ENCODE measurements at places on chromosomes 16 and 17.

GRCh38 chr17:80068301-80069222 lies 32.1 kb downstream of the CCDC40 start:
- no peak for DNase-seq

- no peak for DNase-seq
Observed at GRCh38 chr16:48013491-48013901, 142.3 kb downstream of the ABCC12 start.

- no peak for DNase-seq
Observed at GRCh38 chr16:74605332-74605731, 1.6 kb downstream of the GLG1 start.

DNA sequence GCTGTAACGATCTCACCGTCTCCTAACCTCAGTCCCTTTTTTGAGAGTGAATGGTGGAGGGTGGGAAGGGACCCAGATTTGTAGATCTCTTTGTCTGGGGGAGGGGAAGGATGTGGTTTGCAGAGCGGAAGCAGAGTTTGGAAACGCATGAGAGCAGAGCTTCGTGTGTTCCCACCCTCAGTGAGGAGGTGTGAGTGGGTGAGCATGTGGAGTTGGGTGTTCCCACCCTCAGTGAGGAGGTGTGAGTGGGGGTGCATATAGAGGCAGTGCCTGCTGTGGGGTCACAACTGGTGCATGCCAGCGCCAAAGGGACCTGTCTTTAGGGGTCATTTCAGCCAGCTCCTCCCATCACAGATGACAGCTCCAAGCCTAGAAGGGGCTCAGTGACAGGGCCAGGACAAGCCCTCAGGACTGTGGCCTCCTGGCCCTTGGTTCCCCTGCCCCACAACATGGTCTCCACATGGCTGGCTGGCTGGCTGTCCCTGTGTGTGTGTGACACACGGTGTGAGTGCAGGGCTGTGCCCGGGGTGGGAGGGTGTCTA lies 1.8 kb upstream of the CISD3 start:
- no peak for DNase-seq

DNA sequence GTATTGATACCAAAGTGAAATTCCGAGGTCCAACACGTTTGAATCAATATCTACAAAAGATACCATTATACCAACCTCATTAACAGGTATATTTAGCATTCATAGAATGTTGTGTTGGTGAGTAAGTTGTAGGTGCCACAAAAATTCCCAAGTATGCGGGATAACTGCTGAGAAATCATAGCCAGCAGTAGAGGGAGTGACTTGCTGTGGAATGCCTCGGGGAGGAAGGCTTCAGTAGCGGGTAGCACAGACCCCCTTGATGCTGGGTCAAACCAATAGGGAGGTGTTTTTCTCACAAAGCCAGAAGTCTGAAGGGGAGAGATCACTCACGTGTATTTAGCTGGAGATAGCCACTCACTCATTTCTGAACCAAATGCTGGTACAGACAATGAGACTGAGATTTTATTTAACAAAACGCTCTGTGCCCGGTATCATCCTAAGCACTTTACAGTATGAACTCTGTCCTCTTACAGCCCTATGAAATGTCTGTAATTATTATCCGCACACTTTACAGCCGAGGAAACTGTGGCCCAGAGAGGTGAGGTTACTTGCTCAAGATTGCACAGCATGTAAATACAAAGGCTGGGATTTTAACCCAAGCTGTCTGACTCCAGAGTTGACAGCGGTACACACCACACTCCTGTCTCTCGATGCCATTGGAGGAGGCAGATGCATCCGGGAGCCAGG lies 23.1 kb downstream of the HSBP1 start:
- DNase-seq: no peak

DNA sequence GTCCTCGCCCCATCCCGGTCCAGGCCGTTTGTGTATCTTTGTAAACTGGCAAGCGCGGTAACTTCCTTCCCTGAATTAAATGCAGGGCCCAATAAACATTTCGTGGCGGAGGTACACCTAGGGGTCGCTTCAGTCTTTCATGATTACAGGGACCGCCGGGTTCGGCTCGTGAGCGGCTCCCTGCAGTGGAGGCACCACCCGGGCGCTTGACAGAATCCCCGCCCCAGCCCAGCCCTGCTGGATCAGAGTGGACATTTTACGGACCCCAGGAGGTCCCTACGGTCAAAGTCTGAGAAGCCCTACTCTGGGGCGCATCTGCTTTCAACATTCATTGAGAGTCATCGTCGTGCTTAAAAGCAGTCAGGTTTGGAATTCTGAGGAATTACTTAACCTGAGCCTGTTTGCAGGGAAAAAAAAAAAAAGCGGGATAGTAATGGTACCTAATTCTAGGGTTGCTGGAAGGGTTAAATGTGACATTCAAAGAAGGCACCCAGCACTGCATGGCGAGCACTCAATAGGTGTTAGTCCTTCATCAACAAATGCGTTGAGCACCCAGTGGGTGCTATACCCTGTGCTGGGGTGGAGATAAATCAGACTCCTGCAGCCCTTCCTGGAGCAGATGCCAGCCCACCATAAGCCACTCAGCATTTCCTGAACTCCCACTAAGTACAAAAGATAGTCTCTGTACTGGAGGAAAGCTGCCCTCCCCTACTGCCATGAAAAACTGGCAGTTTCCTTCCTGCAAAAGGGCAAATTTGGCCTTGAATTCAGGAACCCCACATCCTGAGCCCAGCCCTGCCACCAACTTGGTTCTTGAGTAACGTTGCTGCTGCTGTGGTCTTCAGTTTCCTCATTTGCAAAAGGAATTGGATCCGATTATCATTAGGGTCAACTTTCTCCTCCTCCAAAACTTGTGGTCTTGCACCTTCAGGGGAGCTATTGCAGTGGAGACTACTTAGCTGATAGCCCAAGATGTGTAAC lies 658 bp upstream of the DUSP3 start:
- DNase-seq: no peak

- no peak for DNase-seq
Observed at GRCh38 chr16:89361751-89362539, 128.4 kb downstream of the ANKRD11 start.

GRCh38 chr16:83117810-83118209 lies 491.0 kb downstream of the CDH13 start:
- DNase-seq: no peak

DNA sequence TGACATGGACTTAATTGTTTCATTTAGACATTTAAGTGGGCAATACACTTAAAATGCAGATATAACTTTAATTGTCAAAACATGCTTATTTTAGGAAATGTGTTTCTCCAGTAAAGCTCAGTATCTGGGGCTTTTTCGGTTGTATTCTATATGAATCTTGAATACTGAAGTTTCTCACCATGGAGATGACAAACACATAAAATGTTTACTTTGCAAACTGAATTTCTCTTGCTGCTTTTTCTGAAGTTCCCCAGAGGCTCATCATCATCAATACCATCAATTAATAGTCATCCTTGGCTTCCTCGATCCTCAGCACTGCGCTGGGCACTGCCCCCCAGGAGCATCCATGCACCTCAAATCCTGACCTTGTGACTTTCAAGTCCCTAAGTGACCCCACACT lies 227.3 kb downstream of the WWOX start:
- DNase-seq: no peak

DNA sequence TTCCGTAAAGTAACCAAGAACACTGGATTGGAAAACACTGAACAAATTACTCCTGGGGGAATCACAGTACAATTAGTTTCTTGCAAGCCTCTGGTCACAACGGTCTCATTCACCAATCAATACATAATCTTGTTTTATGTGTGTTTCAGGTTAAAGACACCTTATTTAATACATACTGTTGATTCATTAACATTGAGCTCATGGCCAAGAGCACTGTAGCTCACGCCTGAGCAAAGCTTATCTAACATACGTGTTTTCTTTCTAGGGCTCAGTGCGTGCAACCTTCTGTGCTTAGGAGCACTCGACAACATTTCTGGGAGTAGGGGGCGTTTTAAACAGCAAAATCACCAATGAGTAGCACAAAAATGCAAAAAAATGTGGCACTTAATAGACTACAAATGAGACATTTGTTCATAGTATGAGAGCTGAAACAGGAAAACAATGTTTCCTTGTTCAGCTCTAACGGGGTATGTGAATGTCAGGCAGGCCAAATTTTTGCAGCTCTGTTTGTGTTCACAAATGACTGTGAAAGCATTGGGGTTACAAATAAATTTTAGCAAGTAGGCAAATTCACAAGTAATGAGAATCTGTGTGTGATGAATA lies 206.2 kb downstream of the CNTNAP4 start:
- DNase-seq: no peak

DNA sequence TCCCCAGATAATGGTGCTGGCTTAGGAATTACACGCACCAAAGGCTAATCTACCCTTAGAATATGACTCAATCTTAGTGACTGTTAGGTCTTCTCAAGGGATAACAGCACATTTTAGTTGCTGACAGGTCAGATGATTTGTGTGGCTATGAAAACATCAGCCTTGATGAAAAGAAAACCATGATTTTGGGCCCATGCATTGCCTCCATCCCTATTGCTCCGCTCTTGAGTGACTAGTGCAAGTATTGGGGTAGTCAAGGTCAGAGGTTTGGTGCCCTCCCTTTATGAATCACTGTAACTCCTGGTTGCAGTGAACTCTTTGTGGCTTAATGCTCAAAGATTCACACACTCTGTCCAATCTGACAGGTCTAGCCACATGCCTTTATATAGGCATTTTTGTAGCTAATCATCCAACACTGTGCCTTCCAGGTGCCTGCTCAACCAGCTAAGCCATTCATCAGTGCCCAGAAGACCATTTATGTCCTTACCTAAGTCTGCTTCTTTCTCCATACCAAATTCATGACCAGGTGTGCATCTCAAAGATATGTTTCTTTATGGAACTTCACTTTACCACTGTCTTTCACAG lies 251.6 kb downstream of the KCNJ2 start:
- DNase-seq: no peak

All from AG04449 (cell line).